ENCODE measurements at places on chromosomes 4 and X.

GRCh38 chr4:103786593-103786992 is 66.8 kb upstream of the TACR3 start:
- DNase-seq = no peak

GRCh38 chr4:119124352-119124751 is 11.3 kb upstream of the MYOZ2 start:
- DNase-seq = no peak

GRCh38 chrX:133306316-133306715 is 88.2 kb upstream of the TFDP3 start:
- no peak for DNase-seq

DNA sequence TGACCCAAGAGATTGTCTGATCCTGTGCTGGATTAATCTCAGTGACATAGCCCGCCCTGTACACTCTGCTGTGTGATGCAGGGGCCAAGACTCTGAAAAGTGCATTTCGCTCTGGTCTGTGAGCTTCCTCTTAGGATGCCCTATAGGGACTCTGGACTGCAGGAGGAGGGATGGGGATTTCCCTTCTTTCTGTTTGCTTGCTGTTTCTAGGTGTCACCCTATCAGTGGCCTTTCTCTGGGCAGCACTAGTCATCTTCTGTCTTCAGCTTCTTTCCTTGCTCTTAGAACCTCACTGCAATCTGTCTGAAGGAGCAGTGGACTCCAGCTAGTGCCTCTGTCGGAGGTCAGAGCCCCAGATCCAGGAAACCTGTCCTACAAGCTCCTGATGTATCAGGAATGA is 34.5 kb upstream of the SCRG1 start:
- DNase-seq = no peak

DNA sequence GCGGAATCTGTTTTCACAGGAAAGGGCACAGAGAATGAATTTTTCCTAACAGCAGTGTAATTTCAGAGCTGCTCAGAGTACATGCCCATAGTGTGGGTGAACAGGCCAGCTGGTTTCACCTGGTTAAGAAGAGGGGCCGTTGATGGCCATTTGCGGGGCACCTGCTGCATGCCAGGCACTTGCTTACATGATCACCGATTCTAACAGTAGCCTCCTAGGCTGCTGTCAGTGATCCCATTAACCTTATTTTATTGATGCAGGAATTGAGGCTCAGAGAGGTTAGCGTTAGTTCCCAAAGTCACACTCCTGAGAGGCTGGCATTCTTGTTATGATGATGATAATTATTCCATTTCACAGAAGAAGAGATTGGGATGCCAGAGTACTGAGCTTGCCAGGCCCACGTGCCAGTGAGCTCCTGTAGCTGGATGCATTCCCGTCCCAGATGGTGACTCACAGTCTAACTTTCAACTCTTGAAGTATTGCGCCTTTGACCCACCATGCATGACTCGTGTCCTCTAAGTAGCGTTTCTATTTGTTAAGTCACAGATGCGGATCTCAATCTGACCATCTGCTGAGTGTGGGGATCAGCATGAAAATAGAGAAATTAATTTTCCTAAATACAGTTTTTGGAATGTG is 76.5 kb downstream of the PSAPL1 start:
- DNase-seq = no peak

DNA sequence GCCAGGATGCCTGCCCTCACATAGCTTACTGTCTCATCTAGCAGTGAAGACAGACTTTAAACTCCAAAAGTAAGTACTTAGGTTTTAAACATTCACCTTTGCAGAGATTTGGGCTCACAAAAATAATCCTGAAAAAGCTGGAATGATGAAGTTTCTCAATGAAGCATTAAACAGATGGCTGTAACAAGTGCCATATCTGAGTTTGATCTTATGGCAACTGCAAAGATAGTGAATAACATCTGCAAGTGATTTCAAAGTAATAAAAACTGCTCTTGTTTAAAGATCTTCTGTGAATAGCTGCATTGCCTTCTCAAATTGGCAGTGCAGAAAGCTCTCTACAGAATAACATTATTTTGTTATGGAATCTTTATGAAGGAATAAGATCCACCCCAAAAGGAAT is 271.2 kb upstream of the SMIM31 start:
- DNase-seq = no peak

DNA sequence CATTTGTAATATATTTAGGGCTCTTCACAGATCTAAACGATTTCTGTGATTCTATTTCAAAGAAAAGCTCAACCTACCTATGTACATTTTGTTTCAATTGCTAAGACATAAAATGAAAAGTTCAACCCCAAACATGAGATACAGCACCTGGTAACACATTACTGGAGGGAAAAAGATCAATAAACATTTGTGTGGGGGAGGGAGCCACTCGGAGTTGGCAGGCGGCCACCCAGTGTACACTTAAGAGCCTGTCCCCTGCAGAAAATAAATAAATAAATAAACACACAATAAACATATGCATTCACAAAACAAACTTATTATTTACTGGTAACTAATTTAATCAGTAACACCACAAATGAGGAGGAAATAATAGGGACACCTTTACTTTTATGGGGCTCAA is 19.3 kb downstream of the PRSS48 start:
- no peak for DNase-seq

- no peak for DNase-seq
These were observed 52.8 kb downstream of the FAM47C start for GRCh38 chrX:37060999-37061398.

GRCh38 chr4:14787894-14788293 is 214.4 kb upstream of the CPEB2 start:
- no peak for DNase-seq

DNA sequence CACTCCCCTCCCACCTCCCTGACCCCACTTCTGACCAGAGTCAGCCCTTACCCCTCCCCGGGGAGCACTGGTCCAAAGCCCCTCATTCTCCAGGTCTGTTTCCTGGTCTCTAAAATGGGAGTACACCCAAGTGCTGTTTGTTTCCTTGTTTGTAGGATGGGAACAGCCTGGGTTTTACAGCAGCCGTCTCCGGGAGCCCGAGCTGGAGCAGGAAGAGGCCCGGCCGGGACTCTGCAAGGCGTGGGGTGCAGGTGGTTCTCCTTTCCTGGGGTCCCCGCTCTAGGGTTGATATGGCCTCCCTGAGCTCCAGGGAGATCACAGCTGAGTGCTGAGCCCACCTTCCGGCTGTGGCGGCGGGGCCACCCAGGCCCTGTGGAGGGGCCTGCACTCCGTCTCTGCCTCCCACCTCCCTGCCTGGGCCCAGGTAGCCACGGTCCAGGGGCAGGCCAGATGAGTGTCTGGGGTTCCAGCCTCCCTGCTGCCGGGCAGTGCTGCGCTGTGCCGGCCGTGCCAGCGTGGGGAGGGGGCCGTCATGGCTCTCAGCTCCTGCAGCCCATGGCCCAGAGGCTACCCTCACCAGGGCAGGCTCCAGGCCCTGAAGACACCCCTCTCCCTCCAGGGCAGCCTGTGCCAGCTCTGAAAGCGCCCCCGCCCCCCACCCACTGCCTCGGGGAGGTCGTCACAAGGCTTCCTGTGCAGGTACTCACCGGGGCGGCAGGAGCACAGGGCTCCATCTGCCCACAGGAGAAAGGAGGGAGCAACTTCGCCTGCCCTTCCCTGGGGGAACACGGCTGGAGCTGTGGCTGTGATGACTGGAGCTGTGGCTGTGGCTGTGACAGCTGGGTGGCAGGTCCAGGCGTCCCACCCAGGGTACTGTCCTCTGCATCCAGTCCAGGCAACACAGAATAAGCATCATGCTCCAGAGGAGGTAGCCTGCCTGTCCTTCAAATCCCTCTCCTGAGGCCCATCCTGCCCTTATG is 98.8 kb downstream of the ADRA2C start:
- DNase-seq = no peak

- no peak for DNase-seq
These were observed 360.0 kb downstream of the ARHGAP24 start for GRCh38 chr4:85834934-85835333.

GRCh38 chrX:9626379-9626778 is 139.3 kb downstream of the GPR143 start:
- DNase-seq = no peak

DNA sequence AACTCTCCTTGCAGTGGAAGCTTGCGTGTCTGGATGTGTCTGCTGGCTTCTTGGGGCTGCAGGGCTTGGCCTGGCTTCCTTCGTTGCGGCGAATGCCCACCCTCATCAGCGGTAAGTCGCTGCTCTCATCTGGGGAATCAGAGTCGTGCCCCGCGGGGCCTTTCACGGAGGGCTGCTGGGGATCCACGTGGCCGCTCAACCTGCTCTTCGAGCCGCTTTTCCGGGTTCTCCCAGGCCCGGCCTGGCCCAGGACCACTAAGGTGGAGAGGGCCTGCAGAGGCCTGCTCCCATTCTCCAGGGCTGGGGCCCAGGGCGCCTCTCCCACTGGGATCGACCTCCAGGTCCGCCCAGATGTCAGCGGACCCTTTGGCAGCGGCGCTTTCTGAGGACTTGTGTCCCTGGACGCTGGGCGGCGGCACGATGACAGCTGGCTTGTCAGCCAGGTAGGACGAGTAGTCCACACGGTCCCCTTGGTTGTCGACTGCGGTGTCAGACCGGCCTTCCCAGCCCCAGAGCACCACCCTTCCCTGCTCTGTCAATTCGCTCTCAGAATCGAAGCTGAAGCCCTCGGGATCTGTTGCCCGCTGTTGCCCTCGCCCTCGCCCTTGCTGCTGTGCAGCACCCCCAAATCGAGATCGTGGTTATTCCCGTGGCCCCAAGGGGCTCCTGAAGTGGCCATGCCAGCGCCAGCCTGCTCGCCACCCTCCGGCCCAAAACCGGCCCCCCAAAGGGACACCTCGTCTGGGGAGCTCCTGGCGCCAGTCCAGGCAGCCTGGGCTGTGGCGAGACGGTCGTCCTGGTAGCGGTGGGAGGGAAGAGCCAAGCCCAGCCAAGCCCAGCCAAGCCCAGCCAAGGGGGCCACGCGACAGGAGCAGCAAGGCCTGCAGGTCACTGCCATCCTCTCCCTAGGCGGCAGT is 37.8 kb upstream of the NHSL2 start:
- no peak for DNase-seq

GRCh38 chr4:166123546-166123945 is 250.5 kb downstream of the TLL1 start:
- no peak for DNase-seq

- DNase-seq = no peak
These were observed 71.4 kb upstream of the GPM6B start for GRCh38 chrX:13888284-13888683.

GRCh38 chrX:2673611-2674010 is 17.5 kb upstream of the CD99 start:
- no peak for DNase-seq

- DNase-seq = no peak
These were observed 64.1 kb downstream of the FAM184B start for GRCh38 chr4:17717301-17717700.

- DNase-seq = no peak
These were observed 13.2 kb downstream of the THAP6 start for GRCh38 chr4:75527482-75527881.

DNA sequence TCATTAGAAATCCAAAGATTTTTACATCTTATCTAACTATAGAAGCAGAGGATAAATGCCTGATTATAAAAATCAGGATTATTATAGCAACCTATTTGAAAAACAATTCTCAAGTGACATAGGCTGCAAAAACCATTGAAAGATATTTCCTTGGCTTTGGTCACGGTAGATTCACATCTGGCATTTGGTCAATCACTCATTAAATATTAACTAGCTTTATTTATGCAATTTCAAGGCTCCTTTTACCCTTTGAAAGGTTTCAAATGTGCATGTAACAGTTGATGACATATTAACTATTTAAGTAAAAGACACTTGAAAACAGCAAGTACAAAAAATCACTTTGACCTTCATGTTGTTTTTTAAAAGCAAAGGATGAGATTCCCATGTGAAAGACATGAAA is 98.1 kb downstream of the MMRN1 start:
- no peak for DNase-seq

DNA sequence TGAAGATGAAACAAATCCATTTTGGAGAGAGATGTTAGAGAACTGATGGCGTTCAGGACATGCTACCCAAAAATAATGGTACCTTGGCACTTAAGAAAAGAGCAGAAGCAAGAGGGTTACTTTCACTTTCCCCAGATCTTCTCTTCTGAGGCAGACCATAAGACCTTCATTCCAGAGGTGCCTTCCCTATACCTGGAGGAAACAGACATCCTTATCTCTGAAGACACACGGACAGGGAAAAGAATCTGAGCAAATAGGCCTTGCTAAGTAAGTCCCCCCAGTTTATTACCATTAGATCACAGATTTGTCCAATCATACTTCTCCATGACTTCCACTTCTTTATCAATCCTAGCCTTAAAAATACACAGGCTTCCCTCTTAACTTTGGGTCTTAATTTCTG is 2.0 kb upstream of the FGF2 start:
- no peak for DNase-seq

GRCh38 chr4:63901304-63901703 is 507.9 kb downstream of the TECRL start:
- DNase-seq = no peak

- DNase-seq = no peak
These were observed 399.2 kb downstream of the NLGN4X start for GRCh38 chrX:5829469-5829868.

DNA sequence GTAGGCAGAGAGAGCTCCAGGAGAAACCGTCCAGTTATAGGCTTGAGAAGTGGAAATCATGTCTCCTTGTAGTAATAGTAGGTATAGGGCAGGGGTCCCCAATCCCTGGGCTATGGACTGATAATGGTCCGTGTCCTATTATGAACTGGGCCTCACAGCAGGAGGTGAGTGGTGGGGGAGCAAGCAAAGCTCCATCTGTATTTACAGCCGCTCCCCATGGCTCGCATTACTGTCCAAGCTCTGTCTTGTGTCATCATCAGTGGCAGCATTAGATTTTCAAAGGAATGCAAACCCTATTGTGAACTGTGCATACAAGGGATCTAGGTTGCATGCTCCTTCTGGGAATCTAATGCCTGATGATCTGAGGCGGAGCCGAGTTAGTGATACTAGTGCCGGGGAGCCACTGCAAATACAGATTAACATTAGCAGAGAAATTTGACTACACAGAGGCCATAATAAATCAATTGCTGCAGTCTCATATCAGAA is 67.6 kb downstream of the MRPL1 start:
- DNase-seq = no peak

- DNase-seq = no peak
These were observed 14.5 kb upstream of the CCSER1 start for GRCh38 chr4:90112715-90113114.

GRCh38 chrX:103464072-103464773 is 55.1 kb downstream of the RAB40A start:
- no peak for DNase-seq

GRCh38 chrX:139156356-139156755 is 374.2 kb upstream of the F9 start:
- DNase-seq = no peak

- DNase-seq = no peak
These were observed 16.8 kb downstream of the RBPJ start for GRCh38 chr4:26337612-26338011.

DNA sequence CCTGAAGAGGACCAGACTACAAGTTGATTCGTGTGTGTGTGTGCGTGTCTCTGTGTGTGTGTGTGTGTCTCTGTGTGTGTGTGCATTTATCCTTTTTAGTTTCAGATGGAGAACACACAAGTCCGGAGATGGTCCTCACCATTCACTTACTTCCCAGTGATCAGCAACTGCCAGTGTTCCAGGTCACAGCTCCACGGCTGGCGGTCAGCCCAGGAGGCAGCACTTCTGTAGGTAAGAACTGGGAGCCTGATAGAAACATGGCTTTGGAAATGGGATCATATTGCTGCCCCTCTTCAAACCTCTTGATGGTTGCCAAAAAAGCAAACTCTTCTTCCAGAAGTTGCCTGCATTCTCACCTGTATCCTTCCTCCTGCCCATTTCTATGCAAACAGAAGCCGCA is 122.6 kb upstream of the ANXA3 start:
- no peak for DNase-seq
